ENCODE measurements at places on chromosomes 5 and 9.

DNA sequence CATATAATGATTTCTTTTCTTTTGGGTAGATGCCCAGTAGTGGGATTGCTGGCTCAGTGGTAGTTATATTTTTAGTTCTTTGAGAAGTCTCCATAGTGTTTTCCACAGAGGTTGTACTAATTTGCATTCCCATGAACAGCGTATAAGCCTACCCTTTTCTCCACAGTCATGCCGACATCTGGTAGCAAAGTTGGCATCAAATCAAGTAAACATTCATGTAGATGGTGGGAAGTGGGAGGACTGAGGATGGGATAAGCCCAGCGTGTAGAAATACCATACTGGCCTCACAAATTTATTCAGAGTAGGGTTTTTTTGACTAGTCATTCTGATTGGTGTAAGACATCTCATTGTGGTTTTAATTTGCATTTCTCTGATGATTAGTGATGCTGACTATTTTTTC, 115.4 kb downstream of the EGFLAM start:
- no peak for DNase-seq

DNA sequence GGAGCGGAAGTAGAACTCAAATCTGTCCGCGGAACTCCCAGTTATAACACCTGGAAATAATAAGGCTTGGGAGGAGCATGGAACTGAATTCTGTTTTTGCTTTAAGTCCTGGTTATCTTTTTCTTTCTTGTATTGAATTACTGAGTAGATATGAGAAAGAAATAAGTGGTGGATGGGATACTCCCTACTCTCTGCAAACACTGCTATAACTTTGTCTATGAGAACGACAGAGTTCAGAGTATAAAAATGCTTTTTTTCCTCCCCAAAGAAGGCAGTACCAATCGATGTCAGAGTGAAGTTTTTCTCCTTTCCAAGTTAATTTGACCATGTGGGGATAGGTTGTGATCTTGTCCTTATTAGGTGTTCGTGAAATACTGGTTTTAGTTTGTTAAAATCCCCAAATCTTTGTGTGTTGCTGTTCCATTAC, 1.2 kb downstream of the RIC1 start:
- no peak for DNase-seq

DNA sequence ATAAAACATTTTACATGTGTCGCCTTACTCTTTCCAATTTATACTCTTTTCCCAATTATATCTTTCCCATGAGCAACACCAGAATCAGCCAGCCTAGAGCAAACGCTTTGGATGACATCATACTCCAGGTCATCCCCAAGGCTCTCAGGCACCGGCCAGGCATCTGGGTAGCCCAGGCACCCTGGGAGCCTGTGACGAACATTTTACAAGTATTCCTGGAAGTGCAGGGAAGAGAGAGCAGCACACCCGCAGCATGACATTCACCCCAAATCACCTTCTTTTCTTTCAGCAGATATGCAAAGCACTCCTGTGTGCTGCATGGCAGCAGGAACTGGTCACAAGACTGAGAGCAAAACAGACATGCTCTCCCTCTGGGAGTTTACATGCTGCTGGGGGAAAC, 75.7 kb upstream of the SMIM23 start:
- DNase-seq, result no peak

DNA sequence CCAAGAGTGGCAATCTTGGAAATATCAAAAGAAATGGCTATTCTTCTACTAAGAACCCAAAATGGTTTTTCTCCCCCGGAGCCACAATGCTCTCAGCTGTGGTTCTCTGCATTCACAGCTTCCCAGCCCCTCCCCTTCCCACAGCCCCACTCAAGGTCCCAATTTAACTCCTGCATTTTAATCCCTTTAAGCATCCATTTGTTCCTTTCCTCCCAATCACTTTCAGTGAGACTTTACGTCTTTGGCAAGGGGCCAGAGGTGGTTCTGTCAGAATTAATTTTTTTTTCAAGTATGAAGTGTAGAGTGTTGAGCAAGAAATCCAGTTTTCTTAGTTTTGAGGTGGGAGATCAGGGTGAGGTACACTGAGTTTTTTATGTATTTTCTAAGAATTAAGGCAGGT, 256.9 kb downstream of the GLIS3 start:
- DNase-seq, result no peak

DNA sequence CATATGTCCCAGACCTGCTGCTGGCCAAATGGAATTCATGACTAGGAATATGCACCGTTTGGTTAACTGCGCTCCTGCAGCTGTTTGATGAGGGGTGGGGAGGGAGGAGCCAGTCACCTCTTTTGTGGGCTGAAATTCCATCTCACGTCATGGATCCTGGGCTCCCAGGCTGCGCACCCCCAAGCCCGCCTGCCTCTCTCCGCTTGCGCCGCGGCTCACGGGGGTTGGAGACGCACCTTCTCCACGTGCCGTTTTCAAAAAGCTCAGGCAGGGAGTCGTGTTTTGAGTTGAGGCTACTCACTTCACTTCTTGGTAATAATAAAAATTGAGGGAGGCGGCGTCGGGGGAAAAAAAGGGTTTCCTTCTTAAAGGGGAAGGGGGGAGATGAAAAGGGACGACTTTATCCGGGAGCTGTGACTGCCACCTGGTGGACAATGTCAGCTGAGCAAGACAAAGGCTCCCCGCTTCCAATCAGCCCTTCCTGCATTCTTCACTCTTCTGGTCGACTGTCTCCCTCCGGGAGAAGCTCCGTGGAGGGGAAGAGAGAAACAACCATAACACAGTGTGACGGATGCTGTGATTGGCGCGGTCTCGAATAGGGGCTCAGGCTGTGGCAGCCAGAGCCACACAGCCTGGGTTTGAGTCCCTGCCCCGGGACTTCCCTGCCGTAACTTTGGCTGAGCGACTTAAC, 15.9 kb upstream of the C5orf47 start:
- DNase-seq, result peak; percentile 31

- no peak for DNase-seq
Observed at GRCh38 chr5:120967366-120967765, 503.3 kb downstream of the PRR16 start.

GRCh38 chr5:67318746-67319145, 122.1 kb upstream of the CD180 start:
- DNase-seq, result no peak

DNA sequence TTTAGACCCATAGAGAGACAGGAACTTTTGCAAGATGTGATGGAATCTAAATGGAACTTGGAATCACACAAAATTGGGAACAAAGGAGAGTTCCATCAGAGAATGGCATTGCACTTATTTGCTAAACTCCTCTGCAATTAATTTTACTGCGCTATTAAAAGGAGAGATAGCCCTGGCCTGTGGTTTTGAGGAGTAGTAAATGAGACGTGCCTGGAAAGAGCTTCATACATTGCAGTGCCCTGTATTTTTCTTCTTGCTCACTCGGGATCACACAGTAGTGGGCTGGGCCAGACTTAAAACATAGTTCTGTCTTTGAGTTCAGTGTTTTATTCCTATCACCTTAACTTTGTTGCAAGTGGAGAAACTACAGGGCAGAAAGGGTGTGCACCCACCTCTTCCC, 94.4 kb upstream of the SLC27A6 start:
- no peak for DNase-seq

Data from NK-92 treated with Interleukin-12 subunit alpha and Interleukin-12 subunit beta, amount 100 ng/mL, for 24 hours (cell line).